ENCODE measurements at places on chromosomes 5 and 9.

GRCh38 chr5:157828105-157828943 is 30.6 kb downstream of the CLINT1 start:
- DNase-seq: no peak

DNA sequence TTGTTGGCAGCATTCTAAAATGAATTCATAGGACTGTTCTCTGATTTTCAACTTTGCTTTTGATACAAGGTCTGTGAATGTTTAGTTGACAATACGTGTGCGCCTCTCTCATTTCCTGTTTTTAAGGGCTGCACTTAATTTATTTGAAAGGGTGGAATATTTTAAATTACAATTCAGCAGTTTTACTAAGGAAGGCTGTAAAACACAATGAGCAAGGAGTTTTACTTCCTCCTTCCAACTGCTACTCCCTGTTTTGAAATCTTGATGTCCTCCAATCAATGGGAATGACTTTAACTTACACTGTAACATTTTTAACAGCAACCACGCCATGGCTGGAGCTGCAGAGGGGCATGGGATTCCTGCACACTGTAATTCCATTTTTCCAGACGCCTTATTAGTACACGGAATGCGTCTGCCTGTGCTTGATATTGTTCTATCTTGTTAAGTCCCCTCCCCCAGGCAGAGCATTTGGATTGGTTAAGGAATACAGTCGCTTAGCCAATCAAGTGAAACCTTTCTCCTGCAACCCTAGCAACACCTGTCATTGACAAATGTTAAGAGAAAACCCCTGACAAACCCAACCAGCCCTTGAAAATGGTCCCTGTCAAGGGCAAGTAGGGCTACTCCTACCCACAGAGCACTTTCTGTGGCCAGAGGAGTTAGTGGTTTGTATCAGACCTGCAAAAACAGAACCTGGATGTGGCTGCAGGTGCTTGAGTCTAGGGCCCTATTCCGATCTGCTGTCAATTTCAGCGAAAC is 12.5 kb upstream of the ZSWIM6 start:
- no peak for DNase-seq

DNA sequence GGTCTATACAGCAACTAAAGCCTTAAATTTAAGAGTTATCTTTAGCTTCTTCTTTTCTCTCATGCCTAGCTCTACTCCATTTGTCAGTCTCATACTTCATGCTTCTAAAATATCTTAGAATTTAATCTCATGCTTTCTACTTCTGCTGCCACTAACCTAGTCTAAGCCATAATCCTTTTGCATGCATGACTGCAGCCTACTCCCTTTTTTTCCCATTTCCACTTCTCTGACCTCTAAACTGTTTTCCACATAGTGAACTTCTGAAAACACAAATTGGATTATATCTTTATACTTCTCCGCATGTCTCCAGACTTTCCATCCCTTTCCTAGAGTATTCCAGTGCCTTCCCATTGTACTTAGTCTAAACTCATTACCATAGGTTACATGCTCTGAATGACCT is 193.0 kb downstream of the XRCC4 start:
- no peak for DNase-seq

DNA sequence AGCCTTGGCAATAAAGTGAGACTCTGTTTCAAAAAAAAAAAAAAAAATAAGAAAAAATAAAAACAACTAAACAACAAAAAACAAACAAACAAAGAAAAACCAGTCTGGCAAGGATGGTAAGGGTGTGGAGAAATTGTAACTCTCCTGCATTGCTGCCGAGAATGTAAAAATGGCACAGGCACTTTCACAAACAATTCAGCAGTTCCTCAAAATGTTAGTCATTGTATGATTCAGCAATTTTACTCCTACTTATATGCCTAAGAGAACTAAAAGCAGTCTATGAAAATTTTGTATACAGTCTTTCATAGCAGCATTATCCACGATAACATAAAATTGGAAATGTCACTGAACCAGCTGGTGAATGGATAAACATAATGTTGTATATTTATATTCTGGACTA is 280.4 kb downstream of the CDH9 start:
- no peak for DNase-seq

GRCh38 chr5:184471-184870 is 6.8 kb upstream of the LRRC14B start:
- no peak for DNase-seq

Measured in NCI-H510A treated with DMSO at 0.1 percent for 48 hours (cell line).